ENCODE measurements at places on chromosomes 2 and 18. TPM values are rescaled to one million over a fixed set of nuclear protein-coding genes. Genes with fewer than 3 reads are reported as not detected.

DTNB gene
- 3.2 TPM for total RNA-seq

GPR155 gene
- total RNA-seq = 28.8 TPM

RNF25 gene
- 21.4 TPM for total RNA-seq

DNAH7 gene
- total RNA-seq = 0.98 TPM

DNA sequence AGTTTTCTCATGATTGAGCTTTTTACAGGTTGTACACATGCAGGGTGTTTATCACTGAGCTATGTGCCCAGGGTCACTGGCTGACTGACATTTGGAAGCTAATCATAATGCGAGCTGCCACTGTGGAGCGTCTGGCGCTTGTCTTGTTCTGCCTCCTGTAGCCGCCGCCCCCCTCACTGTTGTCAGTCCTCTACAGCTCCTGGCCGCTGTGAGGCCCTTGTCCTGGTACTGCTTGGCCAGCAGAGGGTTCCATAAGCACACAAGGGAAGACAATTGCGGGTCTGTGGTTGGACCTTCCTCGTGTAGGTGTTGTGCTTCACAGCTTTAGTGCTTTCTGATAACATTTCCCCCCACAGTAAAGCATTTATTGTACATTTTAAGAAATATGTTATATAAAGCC is 105.6 kb upstream of the LDLRAD4 start:
- no peak for DNase-seq

DNA sequence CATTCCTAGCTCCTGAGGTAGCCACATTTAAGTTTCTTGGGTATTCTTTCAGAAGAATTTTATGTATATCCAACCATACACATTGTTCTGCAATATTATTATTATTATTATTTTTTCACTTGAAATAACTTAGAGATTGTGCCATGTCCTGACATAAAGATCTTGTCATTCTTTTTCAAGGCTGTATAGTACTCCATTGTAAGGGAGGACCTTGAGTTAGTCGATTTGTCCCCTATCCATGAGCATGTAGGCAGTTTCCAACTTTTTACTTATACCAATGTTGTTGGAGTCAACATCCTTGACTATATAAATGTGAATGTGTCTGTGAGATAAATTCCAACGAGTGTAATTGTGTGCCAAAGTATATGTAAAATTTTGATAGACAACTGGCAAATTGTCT is 891 bp upstream of the EGR4 start:
- no peak for DNase-seq

GRCh38 chr2:47771211-47771610 is 11.7 kb upstream of the MSH6 start:
- no peak for DNase-seq

- DNase-seq = no peak
Observed at GRCh38 chr18:25453556-25454269, 101.7 kb upstream of the ZNF521 start.

GDF7 gene
- total RNA-seq = 2.7 TPM

GRCh38 chr2:3365219-3365618 is 12.4 kb downstream of the EIPR1 start:
- DNase-seq = no peak

DNA sequence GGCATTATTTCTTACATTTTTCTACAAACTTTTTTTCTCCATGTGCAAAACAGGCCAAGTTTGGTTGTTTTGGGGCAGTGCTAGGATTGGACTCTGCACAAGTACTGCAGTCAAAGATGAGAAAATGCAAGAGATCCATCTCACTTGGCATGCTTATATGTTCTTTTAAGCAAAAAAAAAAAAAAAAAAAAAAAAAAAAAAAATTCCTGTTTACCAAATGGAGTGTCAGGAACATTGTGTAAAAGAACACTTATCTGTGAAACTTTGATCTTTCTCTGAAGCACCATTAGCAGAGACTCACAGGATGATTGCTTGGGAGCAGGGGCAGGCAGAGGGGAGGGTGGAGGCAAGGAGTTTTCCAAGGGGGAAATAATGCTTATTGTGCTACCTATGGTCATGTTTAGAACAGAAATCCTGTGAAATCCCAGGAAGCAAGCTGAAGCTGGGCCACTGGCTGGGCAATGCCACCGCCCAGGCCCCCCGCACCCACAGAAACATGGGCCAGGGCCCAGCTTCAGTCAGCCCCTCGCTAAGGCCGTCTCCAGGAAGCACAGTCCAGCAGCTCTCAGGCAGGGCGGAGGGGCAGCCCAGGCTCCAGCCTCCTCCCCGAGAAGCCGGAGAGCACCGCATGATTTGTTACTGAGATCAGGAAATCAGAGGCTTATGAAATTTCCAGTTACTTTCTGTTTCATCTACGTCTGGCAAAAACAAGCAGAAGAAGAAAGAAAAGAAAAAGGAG is 229.4 kb downstream of the ZNF516 start:
- DNase-seq = no peak

GRCh38 chr2:105168543-105168942 is 73.0 kb upstream of the GPR45 start:
- DNase-seq = no peak

DNA sequence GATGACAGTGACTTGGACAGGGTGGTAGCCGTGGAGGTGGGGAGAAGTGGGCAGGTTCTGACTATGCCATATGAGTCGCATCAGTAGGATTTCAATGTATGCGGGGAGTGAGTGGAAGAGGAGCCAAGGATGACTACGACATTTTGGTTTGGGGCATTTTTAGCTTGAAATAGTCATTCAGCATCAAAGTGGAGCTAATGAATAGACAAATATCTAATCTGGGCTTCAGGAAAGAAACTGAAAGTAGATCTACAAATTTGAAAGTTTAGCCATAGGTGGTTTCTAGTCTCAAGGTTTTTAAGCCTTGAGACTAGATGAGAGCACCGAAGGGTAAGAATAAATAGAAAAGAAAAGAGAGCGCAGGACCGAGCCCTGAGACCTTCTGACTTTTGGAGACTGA is 58.3 kb downstream of the FEZ2 start:
- DNase-seq = no peak

DLX2 gene
- total RNA-seq = not detected

- no peak for DNase-seq
Observed at GRCh38 chr2:181106229-181106628, 125.8 kb downstream of the UBE2E3 start.

DNA sequence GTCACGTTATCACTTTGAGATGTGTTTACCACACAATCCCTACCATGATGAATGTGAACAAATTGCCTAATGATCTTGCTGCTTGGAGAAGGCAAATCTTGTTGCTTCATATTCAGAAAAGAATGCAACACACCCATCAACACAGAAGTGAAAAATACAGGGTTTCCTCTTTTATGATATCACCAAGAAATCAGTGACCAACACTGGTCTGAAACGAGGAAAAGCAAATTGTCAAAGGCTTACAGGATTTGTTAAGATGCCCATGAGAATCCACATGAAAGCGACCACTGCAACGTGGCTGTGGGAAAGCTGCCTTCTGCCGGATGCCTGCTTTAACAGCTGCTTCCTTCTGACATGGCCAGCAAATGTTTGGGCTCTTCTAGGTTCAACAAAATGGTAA is 397.6 kb upstream of the LRATD1 start:
- no peak for DNase-seq

- peak; percentile 5 for DNase-seq
Observed at GRCh38 chr2:27593240-27593639, 10.4 kb downstream of the ZNF512 start.

DNA sequence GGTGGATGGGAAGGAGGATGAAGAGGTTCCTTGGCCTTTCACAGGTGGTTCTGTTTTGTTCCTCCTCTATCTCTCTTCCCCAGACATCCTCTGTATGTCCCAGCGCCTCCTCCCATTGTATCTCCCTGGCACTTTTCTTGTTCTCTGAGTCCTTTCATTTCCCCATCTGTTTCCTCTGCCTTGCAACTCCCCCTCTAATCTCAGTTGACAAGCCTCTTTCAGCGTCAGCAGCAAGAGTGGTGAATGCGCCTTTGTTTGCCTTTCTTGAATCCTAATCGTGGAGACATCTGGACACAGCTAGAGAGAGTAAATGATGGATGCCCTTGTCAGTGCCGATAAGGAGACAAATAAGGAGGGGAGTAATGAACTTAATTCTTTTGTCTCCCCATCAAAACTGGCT is 167.0 kb downstream of the NDUFA10 start:
- peak; percentile 64 for DNase-seq

TRPM8 gene
- not detected for total RNA-seq
